A673 (cell line): ENCODE measurements at places on chromosomes 12 and 14.

- peak; percentile 35 for DNase-seq
Observed at GRCh38 chr12:1608713-1609119, 14.3 kb upstream of the FBXL14 start.

DNA sequence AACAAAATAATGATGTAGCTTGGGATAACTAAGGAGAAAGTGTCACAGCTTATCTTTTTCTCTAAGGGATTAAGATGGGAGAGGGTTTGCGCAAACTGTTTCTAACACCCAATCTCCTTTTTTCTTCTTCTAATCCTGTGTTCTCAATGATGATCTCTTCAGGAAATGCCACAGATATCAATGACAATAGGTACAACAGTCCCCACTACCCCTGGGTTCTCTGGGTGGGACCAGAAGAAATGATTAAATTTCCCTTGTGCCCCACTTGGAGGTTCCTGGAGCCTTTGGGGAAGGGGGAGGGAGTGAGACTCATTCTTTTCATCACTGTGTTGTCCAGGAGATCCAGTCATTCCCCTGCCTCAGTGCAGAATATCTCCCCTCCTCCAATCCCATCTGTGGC lies 8.6 kb upstream of the PIP4K2C start:
- no peak for DNase-seq

- DNase-seq: peak; percentile 38
Observed at GRCh38 chr14:23481362-23481970, 12.0 kb downstream of the NGDN start.

DNA sequence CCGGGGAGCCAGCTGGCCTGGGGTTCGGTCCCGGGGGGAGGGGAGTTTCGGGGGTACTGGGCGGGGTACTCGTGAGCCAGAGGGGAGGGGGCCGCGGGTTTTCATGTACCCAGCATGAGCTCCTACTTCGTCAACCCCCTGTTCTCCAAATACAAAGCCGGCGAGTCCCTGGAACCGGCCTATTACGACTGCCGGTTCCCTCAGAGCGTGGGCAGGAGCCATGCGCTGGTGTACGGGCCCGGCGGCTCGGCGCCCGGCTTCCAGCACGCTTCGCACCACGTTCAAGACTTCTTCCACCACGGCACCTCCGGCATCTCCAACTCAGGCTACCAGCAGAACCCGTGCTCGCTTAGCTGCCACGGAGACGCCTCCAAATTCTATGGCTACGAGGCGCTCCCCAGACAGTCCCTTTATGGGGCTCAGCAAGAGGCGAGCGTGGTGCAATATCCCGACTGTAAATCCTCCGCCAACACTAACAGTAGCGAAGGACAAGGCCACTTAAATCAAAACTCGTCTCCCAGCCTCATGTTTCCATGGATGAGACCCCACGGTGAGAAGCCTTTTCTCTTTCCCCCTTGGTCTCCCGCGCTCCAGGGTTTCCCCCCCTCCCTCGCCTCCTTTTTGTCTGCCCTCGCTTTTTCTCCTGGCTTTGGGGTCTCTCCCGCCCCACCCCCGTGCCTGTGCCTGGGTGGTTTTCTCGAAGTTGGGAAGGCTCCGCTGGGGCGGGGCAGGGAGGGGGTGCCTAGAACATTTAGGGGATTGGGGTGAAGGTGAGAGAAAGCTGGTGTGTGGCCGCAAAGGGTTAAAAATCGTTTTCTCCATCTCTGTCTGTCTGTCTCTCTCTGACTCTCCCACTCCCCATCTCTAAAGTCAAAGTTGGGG lies 627 bp downstream of the HOXC8 start:
- peak; percentile 72 for DNase-seq

DNA sequence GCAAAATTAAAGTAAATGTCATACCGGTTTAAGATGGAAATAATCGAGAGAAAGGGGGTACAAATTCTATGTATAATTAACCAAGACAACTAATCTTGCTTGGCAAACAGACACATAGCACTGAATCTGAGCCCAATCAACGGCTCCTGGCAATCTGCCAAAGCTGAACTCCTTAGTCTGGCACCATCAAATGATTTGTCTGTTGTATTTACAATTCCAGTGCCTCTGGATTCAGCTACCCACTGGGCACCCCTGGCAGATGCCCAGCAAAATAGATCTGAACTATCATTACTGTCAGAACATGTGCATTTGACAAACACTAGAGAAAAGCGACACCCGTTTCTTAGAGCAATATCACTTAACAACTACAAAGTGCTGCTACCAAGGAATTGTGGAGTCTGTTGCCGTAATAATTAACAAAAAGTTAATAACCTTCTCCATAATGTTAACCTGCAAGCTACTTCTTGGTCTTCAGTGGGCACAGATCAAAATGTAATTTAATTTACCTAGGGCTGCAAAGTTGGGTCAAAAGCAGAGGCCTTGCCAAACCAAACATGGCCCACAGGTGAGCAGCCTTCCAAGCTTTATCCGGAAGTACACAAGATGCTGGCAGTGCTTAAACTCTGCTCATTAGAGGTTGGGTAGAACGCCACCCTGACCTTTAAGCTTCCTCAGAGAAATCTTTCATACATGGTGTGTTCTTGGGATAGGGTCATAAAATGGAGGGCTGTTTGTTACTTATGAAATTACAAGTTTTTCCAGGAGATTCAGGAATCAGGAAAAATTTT lies 7.6 kb downstream of the EGLN3 start:
- DNase-seq: peak; percentile 54

DNA sequence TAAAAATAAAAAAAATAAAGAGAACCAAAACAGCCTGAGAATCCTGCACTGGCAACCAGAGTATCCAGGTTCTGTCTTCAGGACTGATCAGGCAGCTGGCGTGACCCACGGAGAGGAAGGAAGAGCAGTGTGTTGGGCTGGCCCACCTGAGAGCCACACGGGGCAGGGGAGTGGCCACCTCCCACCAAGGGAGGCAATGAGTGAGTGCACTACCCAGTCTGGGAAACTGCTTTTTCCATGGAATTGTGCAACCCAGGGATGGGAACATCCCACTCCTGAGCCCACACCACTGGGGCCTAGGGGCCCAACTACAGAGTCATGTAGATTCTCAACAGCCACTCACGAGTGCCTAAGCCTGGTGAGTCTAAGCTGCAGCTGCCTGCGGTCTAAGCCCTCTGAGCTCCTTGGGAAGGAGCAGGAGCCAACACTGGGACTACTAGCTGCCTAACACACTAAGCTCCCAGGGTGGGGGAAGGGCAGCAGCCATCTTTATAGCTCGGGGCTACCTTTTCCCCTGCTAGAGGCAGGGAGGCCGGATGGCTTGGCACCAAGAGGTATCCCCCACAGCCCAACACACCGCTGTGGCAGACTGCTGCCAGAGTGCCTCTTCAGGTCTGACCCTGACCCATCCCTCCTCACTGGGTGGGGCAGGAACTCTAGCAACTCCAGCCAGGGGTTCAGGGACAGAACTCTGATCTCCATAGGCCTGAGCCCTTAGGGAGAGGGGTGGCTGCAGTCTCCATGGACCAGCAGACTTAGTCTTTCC lies 610.9 kb downstream of the RERGL start:
- no peak for DNase-seq

DNA sequence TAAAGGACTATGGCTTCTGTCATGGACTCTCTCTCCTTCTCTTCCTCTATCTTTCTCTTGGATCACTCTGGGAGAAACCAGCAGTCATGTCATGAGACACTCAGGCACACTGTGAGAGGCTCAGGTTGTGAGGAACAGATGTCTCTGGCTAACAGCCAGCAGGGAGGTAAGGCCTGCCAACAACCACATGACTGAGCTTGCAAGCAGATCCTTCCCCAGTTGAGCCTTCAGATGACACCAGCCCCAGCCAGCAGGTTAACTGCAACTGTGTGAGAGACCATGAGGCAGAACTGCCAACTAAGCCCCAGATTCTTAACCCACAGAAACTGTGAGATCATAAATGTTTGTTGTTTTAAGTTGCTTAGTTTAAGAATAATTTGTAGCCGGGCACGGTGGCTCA lies 90.6 kb downstream of the VCPKMT start:
- no peak for DNase-seq

DNA sequence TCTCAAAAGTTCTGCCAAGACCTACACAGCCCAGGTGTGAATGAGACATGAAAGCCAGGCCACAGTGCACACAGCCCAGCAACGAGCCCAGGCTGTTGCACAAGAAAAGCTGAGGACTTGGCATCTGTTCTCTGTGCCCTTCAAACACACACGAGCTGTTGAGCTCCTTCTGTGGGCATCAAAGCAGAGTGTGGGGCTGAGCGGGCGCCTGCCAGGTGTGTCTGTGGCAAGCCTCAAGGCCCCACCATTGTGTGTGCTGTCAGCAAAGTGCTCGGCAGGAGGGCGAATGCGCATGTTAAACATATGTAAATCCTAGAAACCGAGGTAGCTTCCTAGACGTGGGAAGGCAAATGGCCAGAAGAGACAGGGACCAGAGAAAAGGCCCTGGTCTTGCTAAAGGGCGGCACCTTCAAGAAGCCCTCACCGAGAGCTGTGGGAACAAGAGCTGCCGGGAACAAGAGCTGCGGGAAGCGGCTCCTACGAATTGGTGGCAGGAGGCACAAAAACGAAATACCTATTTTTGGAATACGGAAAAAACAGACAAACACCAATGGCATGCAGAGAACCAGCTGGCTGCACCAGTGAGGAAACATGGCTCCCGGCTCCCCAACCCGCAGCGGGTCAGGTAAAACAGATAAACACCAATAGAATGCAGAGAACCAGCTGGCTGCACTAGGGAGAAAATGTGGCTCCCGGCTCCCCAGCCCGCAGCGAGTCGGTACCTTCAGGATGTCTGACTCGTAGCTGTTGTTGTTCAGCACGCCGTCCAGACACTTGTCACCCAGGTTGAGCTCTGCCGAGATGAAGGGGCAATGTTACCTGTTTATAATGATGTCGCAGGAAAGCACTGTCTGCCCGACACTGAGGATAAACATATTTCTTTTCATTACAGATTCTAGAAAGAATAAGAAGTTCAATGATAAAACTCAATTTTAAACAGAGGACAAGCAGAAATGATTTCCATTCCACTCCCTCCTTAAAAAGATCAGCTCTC lies 19.0 kb upstream of the GOLGA3 start:
- no peak for DNase-seq

DNA sequence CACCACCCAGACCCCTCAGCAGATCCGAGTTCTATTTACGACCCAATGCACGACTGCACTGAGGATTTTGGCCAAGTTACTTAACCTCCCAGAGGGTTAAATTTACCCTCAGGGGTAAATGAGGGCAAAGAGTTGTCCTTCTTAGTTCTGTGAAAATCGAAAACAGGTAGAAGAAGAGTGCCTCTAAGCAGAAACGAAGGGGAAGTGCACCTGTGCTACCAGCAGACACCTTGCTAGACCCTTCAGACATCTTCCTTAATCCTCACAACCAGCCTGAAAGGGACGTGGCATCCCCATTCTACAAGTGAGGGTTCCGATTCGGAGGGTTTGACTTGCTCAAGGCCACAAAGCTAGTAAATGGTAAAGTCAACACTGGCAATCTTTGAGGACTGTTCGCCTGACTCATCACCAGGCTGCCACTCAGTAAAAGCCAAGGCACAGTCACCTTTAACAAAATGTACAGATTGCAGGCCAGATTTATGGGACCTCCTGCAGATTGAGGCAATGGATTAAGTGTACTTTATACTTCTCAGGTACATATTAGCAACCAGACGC lies 1.6 kb downstream of the GSG1 start:
- DNase-seq: peak; percentile 32

DNA sequence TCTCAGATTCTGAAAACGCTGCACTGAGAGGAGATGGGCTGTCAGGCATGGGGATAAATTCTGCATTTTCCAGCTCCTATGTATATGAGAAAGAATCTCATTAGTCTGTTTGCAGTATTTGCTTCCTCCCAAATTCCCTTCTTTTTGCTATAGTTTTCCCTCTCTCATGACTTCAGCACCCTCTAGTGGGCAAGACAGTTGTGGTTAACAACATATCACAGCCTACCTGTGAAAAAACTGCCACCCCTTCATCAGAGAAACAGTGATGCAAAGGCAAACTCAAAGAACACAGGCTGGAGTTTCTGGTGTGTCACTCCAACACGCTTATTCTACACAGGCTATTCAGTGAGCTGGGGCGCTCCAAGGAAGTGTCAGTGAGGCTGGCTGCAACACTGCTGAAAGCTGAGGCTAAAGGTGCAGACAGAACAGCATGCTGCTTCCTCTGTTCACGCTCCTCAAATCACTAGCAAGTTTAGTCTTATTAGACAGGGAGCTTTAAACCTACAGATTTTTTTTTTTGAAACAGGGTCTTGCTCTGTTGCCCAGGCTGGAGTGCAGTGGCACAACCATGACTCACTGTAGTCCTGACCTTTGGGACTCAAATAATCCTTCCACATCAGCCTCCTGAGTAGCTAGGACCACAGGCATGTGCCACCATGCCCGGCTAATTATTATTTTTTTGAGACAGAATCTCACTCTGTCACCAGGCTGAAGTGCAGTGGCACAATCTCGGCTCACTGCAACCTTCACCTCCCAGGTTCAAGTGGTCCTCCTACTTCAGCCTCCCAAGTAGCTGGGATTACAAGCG lies 19.3 kb downstream of the ZC2HC1C start:
- DNase-seq: peak; percentile 82

DNA sequence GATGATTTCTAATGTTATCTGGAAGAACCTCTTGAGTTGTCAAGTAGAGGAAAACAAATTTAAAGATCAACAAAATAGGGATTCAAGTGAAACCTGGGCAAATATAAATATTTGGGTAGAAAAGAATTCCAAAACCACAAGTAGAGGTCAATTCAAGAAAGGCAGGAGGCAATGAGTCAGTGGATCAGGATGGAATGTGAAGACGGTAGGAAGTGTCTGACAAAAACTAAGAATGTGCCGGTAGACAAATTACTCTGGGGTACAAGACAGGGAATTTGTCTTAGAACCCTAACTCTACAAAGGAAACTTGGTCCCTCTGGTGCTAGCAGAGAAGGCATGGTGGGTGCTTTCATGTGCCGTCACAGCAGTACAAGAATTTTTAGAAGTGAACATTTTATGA lies 13.6 kb downstream of the ABCD2 start:
- DNase-seq: no peak

DNA sequence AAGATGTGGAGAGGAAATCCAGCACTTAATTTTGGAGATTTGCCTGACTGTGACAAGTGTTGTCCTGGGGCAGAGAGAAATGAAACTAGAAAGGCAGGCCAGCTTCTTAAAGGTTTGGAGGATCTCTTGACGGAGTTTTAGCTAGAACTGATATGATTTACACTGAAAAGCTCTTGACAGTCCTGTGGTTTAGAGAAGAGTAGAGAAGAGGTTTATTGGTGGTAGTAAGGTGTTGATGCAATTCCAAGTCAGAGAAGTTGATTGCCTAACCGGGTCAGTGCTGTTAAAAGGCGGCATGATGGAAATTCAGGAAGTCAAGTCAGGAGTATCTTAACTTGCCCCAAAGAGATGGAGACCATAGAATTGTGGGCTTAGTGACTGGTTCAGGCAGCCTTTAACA lies 89.0 kb upstream of the TRAF3 start:
- DNase-seq: no peak

GRCh38 chr14:61153914-61154545 lies 127.1 kb downstream of the TMEM30B start:
- peak; percentile 45 for DNase-seq

GRCh38 chr12:52200086-52200780 lies 8.4 kb upstream of the KRT80 start:
- no peak for DNase-seq

GRCh38 chr12:48716168-48716492 lies 377 bp downstream of the CCNT1 start:
- no peak for DNase-seq

- DNase-seq: peak; percentile 32
Observed at GRCh38 chr12:47964106-47964728, 821 bp downstream of the TMEM106C start.
